Left cardiac atrium (tissue), 4 donors: ENCODE measurements at places on chromosomes 12 and 14. TPM values are rescaled to one million over a fixed set of nuclear protein-coding genes. Genes with fewer than 3 reads are reported as not detected.

The ENDOU gene
- total RNA-seq: 0.62 TPM

The JAG2 gene
- total RNA-seq: 25.5 TPM

The BTBD6 gene
- 42.7 TPM for total RNA-seq

The RESF1 gene
- total RNA-seq: 19.8 TPM

The TEX52 gene
- not detected for total RNA-seq
